ENCODE measurements at places on chromosomes 7 and 10.

- no peak for DNase-seq
Observed at GRCh38 chr10:7458556-7458955, 47.7 kb upstream of the SFMBT2 start.

GRCh38 chr7:5397736-5398135, 25.9 kb downstream of the TNRC18 start:
- DNase-seq: no peak

DNA sequence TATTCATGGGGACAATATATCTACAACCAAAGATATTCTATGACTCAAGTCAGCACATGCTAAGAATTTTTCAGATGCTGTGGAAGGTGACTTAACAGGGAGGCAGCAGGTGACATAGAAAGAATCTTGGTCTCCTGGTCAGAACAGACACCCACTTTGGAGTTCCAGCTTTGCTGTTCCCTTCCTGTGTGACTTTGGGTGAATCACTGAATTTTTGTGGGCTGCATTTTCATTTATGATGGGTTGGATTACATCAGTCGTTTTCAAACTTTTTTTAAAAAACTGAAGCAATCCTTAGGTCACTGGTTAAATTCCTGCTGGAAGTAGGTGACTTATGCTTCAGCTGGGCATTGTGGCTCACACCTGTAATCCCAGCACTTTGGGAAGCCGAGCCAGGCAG, 24.9 kb downstream of the RGR start:
- DNase-seq: no peak

DNA sequence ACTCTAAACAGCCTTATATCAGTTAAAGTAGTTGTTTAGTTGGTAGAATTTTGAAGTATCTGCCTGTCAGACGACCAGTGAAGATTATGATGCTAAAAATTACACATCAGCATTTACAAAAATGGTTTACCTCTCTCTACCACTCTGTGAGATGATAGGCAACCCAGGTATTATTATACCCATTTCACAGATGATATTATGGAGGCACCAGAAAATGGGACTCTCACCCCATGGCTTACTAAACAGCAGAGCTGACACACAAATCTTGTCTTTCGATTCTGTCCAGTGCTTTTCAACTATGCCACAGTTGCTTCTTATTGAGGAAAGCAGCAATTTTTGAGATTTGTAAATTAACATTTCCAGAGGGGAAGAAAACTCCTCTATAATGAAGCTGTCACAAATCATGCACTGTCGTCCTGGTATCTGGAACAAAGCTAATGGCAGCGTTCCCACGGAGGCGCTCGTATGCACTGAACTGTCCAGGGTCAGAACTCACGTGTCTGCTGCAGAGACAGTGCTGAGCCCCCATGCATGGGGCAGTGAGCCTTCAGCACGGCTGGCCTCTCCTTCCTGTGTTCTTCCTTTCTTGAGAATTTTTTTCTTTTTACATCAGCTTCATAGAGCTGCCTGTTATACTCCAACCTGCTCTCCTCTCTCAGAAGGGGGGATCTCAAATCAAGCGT, 381.1 kb downstream of the SDK1 start:
- DNase-seq: no peak

DNA sequence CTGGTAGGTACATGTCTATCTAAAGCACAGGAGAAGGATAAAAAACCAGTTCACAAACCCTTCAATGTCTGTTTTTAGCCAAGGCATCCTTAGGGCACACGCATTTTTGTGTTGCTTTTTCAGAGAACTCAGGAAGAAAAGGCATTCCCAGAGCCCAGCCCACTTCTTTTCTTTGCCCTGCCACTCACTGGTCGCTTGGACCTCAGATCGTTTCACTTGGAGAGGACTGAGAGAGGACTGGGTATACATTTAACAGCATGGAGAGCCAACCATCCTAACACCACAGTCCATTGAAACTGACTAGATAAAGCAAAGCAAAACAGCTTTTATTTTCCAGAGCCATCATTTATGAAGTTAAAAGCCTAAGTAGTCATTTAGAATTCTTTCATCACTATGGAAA, 194.2 kb downstream of the CAMK1D start:
- DNase-seq: no peak

- no peak for DNase-seq
Observed at GRCh38 chr7:40646717-40647116, 511.9 kb downstream of the SUGCT start.

GRCh38 chr7:82821037-82821436, 341.6 kb downstream of the PCLO start:
- no peak for DNase-seq

GRCh38 chr10:129335396-129335795, 131.6 kb upstream of the MGMT start:
- DNase-seq: no peak

- peak; percentile 74 for DNase-seq
Observed at GRCh38 chr10:60732198-60732806, 46.0 kb upstream of the CDK1 start.

GRCh38 chr10:46250898-46251856, 35.6 kb upstream of the ANTXRL start:
- no peak for DNase-seq

DNA sequence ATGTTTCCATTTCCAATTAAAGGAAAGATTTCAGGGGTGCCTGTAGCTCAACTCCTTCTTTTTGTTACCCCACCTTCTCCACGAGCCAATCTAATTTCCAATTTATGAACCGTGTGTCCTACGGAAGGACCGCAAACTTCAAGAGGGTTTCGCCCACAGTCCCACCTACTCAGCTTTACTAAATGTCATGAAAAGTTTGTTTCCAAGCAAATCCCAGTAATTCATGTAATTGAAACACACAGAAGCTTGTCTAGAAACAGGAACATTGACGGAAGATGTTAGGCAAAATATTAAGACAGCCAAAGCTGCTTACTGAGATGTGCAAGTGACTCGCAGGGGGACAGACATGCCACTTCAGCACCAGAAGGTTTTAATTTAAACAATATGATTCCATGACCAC, 32.9 kb upstream of the LYZL1 start:
- no peak for DNase-seq

DNA sequence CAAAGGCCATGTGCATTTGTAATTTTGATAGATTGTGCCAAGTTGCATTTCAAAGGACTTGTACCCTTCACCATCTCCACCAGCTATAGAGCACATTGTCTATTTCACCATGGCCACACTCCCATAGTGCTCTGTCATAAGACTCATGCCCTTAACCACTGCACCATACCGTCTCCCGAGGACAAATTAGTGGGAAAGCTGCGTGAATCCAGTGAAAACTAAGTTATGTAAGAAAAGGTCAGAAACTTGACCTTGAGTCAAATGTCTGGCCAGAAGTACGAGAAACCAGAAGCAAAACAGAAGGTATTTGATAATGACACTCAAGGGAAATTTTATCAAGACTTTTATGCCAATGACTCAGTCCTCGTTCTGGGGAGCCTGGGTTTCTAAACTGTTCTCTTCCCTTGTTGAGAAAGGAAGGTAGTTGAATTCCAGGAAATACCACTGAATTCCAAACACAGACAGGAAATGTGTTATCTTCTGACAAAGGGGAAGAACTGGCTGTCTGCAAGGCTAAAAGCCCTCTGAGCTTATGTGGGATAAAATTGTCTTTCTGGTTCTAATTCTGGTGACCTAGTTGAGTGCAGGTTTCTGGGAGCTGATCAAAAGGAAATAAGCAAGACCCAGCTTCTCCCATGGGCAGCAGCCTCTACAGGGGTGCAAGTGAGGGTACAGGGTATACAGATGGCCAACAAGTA, 49.7 kb downstream of the CDK1 start:
- DNase-seq: no peak

DNA sequence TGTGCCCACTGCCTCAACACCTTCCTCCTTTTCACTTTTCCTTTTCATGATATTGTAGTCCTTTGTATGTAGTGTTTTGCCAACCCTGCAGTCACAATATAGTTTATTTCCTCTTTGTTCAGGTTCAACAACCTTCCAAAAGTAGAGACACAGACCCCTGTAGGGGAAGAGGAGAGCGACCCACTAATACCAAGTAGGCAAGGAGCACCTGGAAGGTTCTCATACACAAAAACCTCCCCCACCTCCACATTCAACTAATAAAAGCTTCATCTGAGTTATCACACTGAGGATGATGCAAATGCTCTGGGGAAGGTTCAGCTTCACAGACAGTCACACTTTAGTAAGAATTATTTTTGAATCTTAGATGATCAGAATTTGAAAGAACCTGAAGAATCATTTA, 41.6 kb downstream of the PIK3AP1 start:
- no peak for DNase-seq

DNA sequence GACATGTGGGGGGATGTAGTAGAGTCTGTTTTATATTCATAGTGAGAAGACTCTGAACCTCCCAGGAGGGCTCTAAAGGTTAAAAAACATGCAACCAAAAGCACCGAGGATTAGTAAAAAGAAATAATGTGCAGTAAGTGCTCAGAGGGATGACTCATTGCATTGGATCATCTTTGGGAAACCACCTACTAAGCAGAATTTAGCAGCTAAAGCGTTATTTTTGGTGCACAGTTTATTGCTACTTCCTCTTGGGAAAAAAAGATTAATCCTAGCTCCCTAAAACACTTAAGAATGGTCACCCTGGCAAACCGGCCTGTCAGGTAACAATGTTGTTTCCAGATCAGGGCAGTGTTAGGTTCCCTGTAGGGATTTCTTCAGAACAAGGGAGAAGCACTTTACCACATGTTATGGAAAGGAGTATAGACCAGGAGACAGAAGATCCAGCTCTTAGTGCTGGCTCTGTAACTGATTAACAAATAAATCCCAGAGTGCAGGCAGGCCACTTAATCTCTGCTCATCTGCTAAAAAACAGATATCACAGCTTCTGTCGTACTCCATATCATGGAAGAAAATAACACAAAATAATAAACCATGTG, 44.8 kb upstream of the FAM133B start:
- DNase-seq: no peak

DNA sequence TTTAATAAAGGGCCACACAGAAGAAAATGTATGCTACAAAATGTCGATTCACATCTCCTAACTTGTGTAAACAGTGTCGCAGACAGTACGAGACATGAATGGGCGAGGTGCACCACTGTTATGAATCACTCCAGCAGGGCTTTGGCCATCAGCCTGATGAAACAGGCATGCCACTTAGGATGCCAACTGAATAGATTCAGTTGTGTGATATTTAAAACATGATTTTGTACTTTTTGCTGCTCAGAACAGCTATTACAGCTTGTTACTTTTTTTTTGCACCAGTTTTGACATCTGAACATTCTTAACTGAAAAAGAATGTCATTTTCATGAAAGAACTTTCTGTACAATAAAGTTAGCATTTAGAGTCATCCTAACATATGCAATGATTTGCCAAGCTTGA, 138.1 kb downstream of the VTI1A start:
- no peak for DNase-seq
